Activated naive CD4-positive, alpha-beta T cell (primary cell): ENCODE measurements at places on chromosomes 2 and 18.

DNA sequence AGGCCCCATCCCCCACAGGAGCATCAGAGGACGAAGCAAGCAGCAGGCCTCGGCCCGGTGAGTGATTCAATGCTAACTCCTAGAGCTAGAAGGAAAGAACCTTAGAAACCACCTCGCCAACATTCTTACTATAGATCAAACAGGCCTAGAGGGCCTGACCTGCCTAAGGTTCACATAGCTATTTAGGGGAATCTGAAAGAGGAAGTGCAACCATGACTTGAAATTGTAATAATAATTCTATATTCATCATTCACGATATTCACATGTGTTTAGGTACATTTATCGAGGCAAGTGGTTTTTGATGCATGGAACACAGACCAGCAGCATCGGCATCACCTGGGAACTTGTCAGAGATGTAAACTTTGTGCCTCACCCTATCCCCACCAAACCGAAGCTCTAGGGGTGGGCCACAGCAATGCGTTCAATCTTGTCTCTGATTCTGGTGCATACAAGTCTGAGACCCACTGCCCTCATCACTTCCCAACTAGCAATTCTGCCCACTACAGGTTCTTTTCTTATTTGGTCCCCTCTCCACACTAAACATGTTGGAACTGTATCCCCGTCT is 78.0 kb upstream of the DNMT3A start:
- DNase-seq = no peak

- no peak for DNase-seq
Observed at GRCh38 chr2:170461889-170462288, 253.2 kb upstream of the SP5 start.

GRCh38 chr2:109129356-109129920 is 433 bp downstream of the SH3RF3 start:
- DNase-seq = no peak

DNA sequence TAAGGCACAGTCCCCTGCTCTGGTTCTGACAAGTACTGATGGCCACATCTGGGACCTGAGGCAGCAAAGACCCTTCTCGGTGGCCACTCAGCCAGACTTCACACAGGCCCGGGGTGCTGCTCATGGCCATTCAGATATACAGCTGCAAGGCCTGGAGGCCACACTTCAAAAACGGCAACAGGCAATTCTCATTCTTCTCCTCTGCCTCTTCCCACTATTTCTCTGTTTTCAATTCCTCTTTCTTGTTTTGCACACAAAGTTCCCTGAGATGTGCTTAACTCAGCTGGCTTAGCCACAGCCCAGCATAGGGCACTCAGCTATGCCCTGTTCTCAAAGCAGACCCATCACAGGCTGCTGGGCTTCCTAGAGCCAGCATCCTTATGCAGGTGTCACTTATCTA is 29.9 kb downstream of the PTPN18 start:
- DNase-seq = no peak

GRCh38 chr2:241599615-241600014 is 37.3 kb downstream of the THAP4 start:
- DNase-seq = no peak

GRCh38 chr2:85648619-85649018 is 19.4 kb downstream of the SFTPB start:
- no peak for DNase-seq

- DNase-seq = no peak
Observed at GRCh38 chr2:158732573-158733429, 62.3 kb upstream of the DAPL1 start.

- no peak for DNase-seq
Observed at GRCh38 chr2:177327009-177327408, 62.5 kb upstream of the NFE2L2 start.

DNA sequence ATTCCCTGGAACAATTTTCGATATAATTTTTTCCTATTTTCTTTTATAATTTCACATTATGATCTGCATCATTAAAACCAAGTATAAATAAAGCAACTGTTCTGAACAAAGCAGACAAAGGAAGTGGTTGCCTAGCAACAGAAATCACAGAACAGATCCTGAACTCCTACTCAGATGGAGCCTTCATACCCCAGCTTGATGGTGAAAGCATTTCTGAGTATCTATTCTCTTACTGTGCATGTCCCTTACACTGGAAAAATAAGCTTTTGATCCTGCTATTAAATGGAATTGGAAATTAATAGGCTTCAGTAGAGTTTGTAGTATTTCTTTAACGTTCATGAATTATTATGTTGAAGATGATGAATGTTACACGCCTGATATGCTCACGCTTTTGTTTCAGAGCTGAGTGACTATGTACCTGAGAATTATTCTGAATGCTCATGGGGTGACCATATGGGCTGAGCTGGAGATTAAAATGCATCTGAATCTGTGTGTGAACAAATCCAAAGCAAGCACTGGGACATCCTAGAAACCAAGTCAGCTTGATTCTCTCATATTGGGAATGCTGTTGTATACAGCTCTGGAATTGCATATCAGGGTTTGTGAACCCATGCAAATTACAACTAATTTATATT is 254.0 kb downstream of the KCNJ3 start:
- DNase-seq = no peak

DNA sequence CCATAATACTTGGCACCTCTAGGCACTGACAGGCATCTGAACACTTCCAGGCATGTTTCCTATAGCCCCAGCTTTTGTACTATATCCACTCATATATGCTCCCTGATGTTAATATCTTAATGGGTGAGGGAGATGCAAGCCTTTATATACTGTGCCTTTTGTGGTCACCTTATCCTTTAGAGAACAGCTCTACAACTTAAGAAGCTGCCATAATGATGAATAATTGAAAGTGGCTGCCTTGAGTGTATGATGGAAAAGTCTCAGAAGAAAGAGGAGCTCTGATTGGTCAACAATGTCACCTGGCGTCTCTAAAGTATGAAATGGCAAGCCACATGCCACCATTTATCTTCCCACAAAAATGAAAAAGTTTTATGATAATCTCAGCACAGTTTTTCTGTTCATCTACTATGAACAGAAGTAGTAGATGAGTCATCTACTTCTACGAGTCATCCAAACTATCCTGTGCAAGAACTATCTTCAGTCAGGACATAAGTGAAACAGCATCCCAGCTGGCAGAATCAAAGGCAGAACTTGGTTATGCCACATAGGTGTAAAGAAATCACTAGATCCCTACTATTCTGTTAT is 997.9 kb upstream of the CELF4 start:
- DNase-seq = no peak

GRCh38 chr2:142769761-142770160 is 107.7 kb upstream of the KYNU start:
- DNase-seq = no peak

DNA sequence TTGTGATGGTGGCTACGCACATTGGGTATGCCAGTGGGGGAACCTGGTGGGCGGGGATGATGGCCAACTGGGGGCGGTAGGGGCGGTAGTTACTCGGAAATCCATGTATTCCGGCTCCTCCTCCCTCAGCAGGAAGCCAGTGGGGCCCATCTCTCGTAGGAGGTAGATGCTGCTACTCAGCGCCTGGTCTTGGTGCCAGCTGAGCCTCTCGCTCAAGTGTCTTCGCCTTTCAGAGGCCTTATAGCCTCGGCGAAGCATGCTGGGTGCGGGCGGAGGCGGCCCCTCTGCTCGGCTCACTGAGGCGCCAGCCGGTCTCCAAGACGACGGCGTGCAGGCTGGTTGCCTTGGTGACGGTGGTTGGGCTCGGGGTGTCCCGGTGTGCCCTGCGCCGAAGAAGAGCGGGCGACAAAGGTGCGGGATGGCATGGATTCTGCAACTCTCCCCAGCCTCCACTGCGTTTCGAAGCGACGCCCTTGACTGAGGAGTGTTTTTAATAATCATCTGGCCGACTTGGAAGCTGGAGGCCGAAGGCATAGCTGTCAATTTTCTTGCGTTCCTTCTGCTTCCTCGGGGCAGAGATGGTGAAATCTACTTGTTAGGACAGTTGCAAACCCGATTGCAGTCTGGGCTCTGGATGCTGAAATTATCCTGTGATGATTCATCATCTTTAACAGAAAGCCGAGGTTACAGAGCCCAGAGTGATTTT is at the start of gene ZSWIM2:
Gene ZSWIM2 (minus strand): TSS at position 298 of the 706 bp plus-strand sequence. CDS start 40 bp downstream, at position 258.
- no peak for DNase-seq
